ENCODE measurements at places on chromosomes 7 and 10.

GRCh38 chr7:44987996-44988395, 9.2 kb upstream of the MYO1G start:
- DNase-seq, result no peak

DNA sequence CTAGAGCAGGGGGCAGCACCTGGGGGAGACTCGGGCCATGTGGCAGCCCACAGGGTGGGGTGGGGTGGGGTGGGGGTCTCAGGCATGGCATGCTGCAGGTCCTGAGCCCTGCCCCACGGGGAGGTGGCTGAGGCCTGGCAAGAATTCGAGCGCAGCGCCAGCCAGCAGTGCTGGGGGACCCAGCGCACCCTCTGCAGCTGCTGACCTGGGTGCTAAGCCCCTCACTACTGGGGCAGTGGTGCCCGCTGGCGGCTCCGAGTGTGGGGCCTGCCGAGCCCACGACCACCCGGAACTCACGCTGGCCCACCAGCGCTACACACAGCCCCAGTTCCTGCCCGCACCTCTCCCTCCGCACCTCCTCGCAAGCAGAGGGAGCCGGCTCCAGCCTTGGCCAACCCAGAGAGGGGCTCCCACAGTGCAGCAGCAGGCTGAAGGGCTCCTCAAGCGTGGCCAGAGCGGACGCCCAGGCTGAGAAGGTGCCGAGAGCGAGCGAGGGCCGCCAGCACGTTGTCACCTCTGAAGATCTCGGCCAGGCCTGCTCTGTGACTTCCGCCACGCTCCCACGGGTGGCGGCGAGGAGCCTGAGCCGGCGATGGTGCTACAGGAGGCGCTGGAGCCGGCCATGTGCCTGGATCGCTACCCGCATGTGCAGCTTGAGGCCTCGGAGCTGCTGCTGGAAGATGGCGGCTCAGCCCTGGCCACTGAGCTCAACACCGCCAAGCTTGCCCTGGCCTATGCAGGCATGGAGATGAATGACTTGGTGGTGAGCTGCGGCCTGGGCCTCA, 145.1 kb upstream of the C7orf33 start:
- no peak for DNase-seq

DNA sequence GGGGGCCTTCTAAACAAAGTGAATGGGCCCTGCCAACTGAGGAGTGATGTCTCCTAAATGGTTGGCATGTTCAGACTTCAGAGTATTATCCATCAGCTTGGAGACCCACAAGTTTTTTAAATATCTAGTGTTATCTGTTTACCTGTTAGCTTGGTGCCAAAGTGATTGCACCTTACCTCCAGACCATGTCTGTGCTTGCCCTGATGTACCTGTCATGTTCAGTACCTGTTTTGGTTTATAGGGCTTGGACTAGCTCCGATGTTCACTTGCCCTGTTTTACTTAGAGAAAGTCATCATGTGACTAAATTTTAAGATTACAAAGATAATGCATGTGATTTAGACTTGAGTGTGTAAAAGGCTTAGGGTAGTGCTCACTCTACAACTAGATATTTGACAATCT, 67.7 kb downstream of the CNNM2 start:
- no peak for DNase-seq

GRCh38 chr10:133140417-133141143, 19.4 kb upstream of the KNDC1 start:
- DNase-seq, result no peak

GRCh38 chr10:124632064-124632531, 112.1 kb downstream of the FAM53B start:
- peak; percentile 52 for DNase-seq

GRCh38 chr10:89637113-89637512, 7.9 kb downstream of the PANK1 start:
- no peak for DNase-seq

DNA sequence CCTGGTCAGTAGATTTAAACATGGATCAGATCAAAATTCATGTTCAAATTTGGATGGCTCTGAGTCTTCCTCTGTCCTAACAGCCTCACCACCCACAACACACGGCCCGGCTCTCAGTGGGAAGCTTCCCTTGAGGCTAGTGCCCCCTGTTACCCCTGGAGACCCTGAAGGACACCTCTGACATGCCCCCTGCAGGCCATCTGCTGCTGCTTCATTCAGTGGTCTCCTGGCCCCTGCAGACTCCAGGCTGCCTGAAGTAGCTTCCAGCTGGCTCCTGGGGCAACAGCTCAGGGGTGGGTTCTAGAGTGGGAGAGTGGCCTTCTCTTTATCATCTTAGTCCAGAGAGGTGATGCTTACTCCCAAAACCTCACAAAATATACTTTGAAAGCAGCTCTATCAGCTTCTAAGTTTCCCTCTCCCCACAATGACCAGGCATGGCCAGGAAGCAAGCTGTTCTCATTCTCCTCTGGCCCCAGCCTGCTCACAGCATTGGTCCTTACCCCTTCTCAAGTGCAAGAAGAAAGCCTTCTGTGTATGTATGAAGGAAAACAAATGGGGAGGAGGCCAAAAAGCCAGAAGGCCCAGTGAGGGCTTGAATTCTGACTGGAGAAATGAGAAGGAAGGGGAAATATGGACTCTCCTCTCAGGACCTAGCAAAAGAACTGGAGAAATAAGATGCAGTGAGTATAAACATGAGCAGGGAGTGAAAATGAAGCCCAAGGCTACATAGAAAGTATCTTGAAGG, 189.6 kb upstream of the INHBA start:
- DNase-seq, result no peak

DNA sequence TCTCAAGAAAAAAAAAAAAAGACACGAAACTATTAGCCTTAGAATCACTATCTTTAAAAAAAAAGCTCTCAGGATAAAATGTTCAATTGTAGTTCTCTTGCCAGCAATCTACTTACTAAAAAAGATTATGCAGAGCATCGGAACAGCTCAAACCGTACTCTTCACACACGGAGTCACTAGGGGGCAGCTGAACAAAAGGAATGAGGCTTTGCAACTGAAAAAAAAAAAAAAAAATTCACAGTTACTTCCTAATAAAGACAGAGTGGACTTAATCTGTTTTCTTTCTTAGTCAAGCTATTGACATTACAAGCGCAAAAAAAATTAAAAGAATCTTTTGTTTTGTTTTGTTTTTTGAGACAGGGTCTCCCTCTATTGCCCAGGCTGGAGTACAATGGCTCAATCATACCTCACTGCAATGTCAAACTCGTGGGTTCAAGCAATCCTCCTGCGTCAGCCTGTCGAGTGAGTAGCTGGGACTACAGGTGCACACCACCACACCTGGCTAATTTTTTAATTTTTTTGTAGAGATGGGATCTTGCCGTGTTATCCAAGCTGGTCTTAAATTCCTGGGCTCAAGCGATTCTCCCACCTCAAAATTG, 11.5 kb downstream of the PMS2 start:
- peak; percentile 52 for DNase-seq

DNA sequence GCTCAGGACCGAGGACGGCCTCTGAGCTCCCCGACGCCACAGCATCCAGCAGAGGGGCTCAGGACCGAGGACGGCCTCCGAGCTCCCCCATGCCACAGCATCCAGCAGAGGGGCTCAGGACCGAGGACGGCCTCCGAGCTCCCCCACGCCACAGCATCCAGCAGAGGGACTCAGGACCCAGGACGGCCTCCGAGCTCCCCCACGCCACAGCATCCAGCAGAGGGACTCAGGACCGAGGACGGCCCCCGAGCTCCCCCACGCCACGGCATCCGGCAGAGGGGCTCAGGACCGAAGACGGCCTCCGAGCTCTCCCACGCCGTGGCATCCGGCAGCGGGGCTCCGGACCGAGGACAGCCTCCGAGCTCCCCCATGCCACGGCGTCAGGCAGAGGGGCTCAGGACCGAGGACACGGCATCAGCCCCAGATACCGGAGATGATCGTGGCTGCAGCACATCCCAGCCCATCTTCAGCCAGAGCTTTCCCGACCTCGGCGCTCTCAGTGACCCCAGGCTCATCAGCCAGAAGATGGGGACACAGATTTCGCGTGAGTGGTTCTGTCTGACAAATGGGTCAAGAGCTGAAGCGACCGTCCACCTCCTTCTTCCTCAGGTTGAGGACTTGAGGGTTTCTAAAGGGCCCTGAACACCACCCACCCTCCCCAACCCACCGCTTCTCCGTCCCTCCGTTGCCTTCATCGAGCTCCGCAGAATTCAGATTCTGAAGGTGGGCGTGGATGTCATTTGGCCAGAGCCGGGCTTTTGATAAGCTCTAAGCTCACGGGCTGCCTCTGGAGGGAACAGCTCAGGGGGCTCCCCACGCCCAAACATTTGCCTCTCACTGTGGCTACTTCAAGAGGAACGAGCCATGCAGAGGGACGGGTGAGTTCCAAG, 55.8 kb upstream of the DNAAF5 start:
- DNase-seq, result no peak

- DNase-seq, result no peak
Measured at GRCh38 chr7:77244222-77244934, 44.8 kb upstream of the FGL2 start.

DNA sequence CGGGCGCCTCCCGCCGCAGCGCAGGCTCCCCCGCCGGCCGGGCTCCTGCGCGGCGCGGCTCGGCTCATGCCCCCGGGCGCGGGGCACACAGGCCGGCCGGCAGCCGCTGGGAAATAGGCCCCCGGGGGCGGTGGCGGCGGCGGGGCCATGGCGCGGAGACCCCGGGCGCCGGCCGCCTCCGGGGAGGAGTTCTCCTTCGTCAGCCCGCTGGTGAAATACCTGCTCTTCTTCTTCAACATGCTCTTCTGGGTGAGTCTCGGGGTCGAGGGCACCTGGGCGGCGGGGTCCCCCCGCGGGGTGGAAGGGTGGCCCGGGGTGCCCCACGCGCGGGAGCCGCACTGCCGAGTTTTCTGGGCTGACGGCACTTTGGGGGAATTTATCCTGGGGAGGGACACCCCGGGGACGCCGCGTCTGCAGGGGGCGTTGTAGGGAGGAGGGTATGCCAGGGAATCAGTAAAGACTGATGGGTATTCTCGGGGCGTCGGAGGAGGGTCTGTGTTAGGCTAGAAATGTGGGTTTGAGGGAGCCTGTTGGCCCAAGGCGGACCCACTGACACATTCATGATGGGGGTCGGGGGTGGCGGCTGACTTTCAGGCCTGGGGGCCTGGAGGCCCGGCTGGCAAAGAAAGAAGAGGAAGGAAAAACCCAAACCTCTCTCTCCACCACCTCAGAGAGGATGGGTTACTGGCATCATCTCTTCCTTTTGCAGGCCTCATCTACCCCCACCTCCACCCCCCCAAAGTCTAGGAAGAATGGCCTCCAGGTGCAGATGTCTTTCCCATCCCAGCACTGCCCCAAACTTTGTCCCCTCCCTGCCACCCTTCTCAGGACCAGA, 544 bp downstream of the TSPAN33 start:
- DNase-seq, result peak; percentile 40

GRCh38 chr10:87534173-87534858, 29.6 kb downstream of the MINPP1 start:
- no peak for DNase-seq

- no peak for DNase-seq
Measured at GRCh38 chr10:43863859-43864591, 215.3 kb upstream of the ZNF32 start.

- DNase-seq, result no peak
Measured at GRCh38 chr7:96591159-96591899, 118.3 kb downstream of the SEM1 start.

- no peak for DNase-seq
Measured at GRCh38 chr10:29057822-29058331, 231.0 kb upstream of the LYZL1 start.

GRCh38 chr7:11298220-11298619, 324.5 kb downstream of the PHF14 start:
- DNase-seq, result no peak

GRCh38 chr10:35211390-35211789, 84.7 kb downstream of the CREM start:
- no peak for DNase-seq

GRCh38 chr10:87740254-87740655, 77.8 kb downstream of the ATAD1 start:
- no peak for DNase-seq

DNA sequence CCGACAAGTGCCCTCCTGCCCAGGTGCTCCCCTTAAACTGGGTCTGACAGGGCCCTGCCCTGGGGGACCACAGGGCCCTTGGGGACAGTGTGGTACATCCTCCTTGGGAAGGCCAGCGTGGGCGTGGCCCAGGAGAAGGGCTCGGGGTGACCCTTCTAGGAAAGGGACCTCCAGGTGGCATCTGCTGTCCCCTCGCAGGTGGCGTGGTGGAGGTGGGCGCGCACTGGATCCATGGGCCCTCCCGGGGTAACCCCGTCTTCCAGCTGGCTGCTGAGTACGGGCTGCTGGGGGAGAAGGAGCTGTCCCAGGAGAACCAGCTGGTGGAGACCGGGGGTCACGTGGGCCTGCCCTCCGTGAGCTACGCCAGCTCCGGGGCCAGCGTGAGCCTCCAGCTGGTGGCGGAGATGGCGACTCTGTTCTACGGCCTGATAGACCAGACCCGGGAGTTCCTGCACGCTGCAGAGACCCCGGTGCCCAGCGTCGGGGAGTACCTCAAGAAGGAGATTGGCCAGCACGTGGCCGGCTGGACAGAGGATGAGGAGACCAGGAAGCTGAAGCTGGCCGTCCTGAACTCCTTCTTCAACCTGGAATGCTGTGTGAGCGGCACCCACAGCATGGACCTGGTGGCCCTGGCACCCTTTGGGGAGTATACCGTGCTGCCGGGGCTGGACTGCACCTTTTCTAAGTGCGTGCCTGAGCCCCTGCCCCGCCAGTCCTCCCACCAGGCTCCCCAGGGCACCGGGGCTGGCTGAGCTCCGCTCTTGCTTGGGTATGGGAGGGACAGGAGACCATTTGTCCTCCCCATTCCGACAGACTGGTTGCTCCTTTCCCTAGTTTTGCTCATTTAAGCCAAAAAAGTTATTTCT, 972 bp downstream of the PAOX start:
- DNase-seq, result no peak

- DNase-seq, result no peak
Measured at GRCh38 chr7:143250822-143251221, 12.4 kb upstream of the GSTK1 start.
